ENCODE measurements at places on chromosomes 16 and 17. TPM values are rescaled to one million over a fixed set of nuclear protein-coding genes. Genes with fewer than 3 reads are reported as not detected.

DNA sequence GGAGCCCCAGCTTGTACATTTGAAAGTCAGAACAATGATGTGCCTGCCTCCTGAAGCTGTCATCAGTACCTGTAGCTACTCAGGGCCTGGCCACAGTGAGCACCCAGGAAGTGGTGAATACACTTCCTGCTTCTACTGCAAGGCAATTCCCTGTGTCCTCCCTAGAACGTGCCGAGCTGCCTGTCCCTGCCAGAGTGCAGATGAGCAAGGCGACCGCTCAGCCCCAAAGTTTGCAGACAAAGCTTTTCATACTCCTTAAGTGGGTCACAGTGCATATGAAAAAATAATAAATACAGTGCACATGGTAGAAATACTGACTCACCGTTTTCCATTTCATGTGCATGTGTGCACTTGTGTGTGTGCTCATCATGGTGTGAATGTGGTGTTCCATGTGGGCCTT is 77.3 kb downstream of the MPRIP start:
- peaks cover 8% of the 10 kb centered on the region for H3K36me3 ChIP-seq
- H3K27ac ChIP-seq = peak overlapping the region; percentile 53
- H3K4me3 ChIP-seq = no peak overlapping the region
- DNase-seq = no peak
- no peaks in the 10 kb centered on the region for H3K27me3 ChIP-seq

DNA sequence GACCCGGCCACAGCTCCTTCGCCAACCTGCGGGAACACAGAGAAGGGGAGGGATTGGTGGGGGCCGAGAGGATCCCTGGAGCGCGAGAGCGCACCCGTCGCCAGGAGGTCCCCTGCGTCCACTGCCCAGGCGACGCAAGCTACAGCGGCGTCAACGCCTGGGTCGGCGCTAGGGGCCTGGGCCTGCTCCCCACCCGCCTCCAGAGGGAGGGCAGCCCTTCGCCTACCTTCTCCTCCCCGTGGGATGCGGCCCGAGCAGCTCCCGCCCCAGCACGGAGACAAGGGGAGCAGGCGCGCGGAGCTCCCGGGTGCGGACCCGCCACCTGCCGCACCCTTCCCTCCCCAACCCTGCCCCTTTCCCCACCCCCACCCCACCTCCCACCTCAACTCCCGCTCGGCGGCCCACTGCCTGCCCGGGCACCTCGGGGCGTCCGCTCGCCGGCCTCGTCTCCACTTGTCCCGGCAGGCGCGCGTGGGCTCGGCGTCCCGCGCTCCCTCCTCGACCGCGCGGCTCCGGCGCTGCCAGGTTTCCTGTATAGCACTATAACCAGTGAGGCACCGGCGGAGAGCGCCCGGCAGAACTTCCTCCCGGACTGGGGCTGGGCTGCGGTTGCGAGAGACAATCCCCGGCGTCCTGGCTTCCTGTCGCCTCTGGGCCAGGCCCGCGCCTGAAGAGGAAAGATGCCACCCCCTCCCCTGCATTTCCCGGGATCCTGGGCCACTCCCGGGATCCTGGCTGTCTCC is 119.1 kb upstream of the SMURF2 start:
- peak overlapping the region; percentile 90 for H3K27ac ChIP-seq
- peak overlapping the region; percentile 86 for H3K4me3 ChIP-seq
- peaks cover 46% of the 10 kb centered on the region for H3K27me3 ChIP-seq
- peak; percentile 67 for DNase-seq

DNA sequence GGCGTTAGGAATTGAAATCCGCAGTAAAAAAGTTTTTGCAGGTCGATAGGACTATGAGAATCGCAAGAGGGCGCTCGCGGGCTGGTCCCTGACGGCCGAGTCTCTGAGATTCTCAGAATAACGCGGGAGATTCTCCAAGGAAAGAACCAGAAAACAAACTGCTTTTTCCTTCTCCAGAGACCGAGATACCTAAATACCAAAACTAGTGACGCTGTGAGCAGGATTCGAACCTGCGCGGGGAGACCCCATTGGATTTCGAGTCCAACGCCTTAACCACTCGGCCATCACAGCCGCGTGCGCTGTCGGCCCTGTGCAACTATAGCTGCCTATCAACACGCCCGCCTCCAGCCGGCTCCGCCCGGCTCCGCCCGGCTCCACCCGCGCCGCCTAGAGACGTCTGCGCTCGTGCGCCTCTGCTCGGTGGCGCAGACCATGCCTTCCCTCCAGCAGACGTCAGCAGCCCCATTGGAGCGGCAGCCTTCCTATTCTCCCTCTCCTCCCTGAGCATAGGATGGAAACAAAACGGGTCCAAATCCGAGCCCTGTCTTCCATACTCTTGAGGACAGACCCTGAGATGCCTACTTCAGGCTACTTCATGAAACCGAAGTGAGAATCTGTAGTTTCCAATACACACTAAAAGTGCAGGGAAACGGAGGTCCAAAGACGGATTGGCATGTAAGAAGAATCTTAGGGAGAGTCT is 13.4 kb downstream of the PER1 start:
- DNase-seq = peak; percentile 100
- no peak overlapping the region for H3K27ac ChIP-seq
- no peaks in the 10 kb centered on the region for H3K36me3 ChIP-seq
- no peaks in the 10 kb centered on the region for H3K27me3 ChIP-seq

DNA sequence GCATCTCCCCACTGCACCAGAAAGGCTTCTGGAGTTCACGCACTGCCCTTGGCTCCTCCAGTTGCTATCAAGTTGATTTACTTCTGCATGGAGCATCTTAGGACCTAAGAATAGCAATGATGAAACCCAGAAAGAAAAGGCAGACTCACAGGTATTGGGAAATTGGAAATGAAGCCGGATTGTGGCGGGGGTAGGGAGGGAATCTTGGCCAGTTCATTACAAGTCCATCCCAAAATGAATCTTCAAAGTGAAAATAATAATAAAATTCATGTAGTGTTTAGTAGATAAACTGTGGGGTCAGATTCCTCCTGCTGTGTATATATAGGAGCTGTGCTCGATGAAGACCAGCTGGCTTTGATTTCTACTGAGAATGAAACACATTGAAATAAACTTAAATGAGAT is 33.7 kb downstream of the TEKT3 start:
- H3K27me3 ChIP-seq = no peaks in the 10 kb centered on the region
- H3K36me3 ChIP-seq = no peaks in the 10 kb centered on the region
- DNase-seq = no peak
- H3K27ac ChIP-seq = no peak overlapping the region
- peaks cover 8% of the 10 kb centered on the region for H3K4me1 ChIP-seq

DNA sequence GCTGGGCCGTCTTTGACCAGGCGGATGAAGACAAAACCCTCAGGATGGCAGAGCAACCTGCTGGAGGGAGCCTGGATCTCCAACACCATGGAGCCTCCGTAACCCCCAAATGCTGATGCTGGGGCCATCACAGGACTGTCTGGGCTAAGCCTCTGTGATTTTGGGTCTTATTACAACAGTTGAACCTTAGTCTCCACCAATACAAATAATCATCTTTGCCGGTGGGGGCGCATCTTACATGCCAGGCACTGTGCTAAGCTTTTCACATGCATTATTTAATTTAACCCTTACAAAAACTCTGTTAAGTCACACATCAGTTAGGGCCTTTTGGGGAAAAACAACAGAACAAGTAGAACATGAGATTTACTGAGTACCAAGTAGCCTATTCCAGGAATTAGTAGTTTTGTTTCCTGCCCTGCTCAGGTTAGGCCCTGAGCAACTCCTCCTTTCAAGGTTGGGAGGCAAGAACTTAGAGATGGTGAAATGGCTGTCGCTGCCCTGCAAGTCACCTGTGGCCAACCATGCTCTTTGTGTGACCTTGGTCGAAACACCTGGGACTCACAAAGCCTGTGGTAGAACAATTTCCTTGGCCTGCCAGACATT is 8.9 kb upstream of the ITGAM start:
- no peak for DNase-seq
- H3K36me3 ChIP-seq = no peaks in the 10 kb centered on the region
- no peak overlapping the region for H3K27ac ChIP-seq
- no peak overlapping the region for H3K4me3 ChIP-seq
- peaks cover 23% of the 10 kb centered on the region for H3K27me3 ChIP-seq

- peaks cover 47% of the 10 kb centered on the region for H3K4me1 ChIP-seq
- H3K27me3 ChIP-seq = peaks cover 47% of the 10 kb centered on the region
- peak overlapping the region; percentile 86 for H3K27ac ChIP-seq
- no peak for DNase-seq
- H3K4me3 ChIP-seq = peak overlapping the region; percentile 97
- H3K36me3 ChIP-seq = peaks cover 28% of the 10 kb centered on the region
Observed at GRCh38 chr17:44558334-44558709, 1.0 kb downstream of the FZD2 start.

The PRAC2 gene
- total RNA-seq = not detected

The PRRT2 gene
- 15.1 TPM for total RNA-seq

The KCNJ12 gene
- total RNA-seq = 2.2 TPM

The AXIN2 gene
- total RNA-seq = 29.2 TPM
